ENCODE measurements at places on chromosomes 11 and 22.

- no peak for DNase-seq
These were observed 10.2 kb downstream of the YPEL4 start for GRCh38 chr11:57639321-57640067.

- DNase-seq, result no peak
These were observed 34.9 kb downstream of the PRDM11 start for GRCh38 chr11:45181193-45181888.

GRCh38 chr11:126061707-126062678, 673 bp downstream of the CDON start:
- no peak for DNase-seq

DNA sequence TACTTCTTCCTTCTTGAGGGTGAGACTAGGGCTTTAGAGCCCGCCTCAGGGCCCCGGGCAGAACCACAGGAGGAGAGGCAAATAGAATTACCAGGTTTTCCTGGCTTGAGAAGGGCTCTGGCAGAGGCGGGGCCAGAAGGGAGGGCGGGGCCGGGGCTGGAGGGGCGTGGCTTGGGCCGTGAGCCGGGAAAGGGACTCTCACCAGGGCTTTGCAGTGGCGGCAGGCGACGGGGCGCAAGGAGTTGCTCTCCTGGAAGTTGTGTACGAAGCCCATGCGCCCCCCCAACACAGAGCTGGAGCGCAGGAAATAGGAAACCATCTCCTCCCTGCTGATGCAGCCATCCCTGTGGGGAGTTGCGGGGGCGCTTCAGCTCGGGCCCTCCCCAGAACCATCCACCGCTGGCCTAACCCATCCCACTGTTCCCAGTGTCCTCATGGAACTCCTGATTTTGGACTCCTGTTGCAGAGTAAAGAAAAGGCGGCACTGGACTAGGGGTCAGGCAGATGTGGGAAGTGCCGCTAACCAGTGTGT, 6.9 kb upstream of the NRXN2 start:
- DNase-seq, result no peak

DNA sequence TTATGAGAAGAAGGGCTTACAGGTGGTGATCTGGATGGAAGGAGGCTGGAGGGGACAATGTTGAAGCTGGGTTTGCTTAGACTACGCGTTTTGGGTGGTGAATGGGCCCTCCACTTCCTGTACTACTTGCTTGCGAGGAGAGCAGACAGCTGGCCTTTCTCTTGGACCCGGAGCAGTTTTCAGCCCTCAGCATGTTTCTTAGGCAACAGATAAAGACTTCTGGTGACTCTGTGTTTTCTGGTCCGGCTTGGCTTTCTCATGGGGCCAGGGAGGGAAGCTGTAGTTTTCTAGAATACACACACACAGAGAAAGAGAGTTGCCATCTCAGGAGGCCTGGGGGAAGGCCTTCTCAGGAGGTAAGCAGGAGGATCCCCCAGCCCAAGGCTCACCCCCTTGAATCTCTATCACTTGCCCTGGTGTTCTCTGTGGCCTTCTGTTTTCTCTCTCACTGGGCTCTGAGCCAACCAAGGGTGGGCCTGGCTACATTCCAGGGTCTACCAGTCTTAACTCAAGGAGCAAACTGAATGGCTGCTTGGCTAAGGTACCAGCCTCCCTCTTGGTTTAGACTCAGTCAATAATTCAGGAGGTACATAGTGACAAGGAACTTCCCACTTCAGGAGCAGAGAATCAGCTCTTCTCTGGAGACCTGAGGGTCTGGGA, 2.4 kb downstream of the CCS start:
- DNase-seq, result no peak

DNA sequence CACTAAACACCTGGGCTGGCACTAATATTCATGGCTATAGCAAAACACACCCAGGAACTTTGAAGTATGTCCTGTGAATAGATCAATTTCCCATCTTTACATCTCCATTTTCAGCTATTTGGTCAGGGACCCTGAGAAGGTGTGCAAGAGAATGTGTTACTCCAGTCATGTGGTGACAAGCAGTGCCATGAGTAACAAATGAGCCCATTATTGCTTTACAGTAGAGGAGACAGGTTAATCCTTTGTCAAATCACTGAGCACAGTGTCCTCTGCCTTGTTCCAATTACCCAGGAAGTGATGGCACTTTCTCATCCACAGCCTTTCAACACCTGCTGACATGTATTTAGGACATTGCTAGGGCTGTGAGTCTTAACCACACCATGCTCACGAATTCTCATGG, 664.8 kb upstream of the API5 start:
- DNase-seq, result no peak

- no peak for DNase-seq
These were observed 37.8 kb downstream of the STIM1 start for GRCh38 chr11:3893311-3893710.

GRCh38 chr22:21674638-21675245, 8.9 kb downstream of the PPIL2 start:
- no peak for DNase-seq

DNA sequence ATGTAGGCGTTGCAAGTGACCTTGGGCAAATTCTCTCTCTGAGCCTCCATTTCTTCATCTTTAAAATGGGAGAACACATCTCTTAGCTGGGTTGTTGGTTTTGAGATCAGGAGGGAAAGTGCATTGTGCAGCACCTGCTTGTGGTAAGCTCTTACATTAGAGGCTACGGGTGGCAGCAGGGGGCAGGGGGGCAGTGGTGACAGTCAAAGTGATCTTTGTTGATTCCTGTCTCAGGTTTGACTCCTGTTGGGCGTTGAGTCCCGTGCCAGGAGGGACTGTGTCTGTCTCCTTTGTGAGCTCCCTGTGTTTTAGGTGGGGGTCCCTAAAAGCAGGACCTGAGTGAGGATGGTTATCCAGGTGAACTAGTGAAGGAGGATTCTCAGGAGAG, 101.7 kb downstream of the TP53I11 start:
- DNase-seq, result no peak

DNA sequence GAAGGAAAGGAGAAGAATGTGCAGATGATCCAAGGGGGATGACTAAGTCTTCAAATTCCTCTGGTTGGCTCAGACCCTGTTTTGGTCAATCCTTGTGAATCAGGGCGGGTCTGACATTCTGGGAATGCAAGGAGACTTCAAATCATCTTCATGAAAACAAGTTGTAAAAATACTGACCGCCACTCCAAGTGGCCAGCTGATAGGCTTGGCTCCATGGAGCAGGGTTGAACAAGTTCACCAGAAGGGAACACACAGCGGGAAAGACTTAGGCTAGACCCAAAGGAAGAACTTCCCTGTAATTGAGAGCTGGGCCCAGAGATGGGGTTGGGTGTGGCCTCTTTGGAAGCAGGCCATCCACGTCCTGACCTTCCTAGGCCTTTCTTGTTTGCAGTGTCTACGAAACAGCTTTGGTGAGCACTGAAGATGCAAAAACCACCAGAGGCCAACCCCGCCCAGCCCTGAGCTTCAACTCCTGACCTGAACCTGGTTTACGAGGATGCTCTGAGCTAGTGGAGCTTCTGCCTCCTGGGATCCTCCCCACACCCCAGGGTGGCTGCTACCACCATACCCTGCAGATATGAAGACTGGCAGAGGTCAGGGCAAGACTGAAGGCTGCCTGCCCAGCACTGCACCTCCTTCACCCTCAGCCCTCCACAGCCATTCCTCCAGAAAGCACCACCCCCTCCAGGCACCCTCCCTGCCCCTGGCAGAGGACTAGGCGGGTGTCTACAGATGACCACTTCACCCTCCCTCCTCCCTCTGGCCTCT, 26.1 kb downstream of the GDPD5 start:
- DNase-seq, result no peak

DNA sequence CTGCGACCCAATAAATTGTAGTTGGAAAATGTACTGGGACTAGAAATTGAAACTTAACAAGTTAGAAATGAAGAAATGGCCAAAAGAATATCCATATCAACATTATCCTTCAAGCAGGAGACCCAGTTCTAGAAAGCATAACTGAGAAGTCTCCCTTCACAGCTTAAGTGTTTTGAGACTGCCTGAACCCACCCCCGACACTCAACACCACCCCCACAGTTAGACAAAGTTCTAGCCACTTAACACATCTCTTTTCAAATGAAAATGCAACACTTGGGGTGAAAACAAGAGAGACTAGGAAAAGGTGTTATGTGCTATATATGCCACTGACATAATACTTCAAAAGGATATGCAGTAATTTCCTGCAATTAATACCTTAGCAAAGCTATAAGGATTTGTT, 184.5 kb downstream of the SOX6 start:
- DNase-seq, result no peak

DNA sequence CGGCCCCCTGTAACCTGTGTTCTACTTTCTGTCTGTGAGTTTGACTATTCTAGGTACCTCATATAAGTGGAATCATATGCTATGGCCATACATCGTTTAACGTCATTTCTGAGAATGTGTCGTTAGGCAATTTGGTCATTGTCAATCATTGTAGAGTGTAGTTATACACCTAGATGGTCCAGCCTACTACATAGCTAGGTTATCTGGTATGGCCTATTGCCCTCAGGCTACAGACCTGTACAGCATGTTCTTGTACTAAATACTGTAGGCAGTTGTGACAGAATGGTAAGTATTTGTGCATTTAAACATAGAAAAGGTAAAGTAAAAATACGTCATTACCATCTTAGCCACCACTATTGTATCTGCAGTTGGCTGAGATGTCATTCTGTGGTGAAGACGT, 35.2 kb downstream of the MYO7A start:
- DNase-seq, result no peak

GRCh38 chr22:41576877-41577276, 12.8 kb downstream of the PMM1 start:
- DNase-seq, result no peak

DNA sequence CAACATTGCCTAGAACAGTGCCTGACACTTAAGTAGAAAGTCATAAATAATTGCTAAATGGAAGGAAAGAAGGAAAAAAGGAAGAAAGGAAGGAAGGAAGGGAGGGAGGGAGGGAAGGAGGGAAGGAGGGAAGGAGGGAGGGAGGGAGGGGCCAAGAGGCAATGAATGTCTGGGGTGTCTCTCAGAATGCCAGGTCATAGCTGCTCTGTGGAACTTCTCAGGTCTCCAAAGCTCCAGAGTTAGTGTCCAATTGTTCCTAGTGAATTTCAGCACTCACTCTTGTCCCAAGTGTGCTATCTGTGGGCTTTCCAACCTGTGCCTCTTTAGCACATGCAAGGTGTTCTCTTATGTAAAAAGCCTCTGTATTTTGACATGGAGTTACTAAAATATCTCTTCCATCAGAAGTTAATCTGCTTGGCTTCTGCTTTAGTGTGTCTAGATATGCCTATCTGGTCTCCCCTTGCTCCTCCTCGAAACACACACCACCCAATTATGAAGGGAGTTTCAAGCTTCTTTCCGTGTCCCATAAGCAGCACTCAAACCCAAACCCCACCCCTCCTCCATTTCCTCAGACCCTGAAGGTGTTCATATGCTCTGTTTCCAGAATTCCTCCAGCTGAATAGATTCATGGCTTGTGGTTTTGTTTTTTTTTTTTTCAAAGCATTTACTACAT, 56.5 kb downstream of the FAM76B start:
- DNase-seq, result no peak
